Effector memory CD8-positive, alpha-beta T cell (primary cell): ENCODE measurements at places on chromosomes 7 and 10.

DNA sequence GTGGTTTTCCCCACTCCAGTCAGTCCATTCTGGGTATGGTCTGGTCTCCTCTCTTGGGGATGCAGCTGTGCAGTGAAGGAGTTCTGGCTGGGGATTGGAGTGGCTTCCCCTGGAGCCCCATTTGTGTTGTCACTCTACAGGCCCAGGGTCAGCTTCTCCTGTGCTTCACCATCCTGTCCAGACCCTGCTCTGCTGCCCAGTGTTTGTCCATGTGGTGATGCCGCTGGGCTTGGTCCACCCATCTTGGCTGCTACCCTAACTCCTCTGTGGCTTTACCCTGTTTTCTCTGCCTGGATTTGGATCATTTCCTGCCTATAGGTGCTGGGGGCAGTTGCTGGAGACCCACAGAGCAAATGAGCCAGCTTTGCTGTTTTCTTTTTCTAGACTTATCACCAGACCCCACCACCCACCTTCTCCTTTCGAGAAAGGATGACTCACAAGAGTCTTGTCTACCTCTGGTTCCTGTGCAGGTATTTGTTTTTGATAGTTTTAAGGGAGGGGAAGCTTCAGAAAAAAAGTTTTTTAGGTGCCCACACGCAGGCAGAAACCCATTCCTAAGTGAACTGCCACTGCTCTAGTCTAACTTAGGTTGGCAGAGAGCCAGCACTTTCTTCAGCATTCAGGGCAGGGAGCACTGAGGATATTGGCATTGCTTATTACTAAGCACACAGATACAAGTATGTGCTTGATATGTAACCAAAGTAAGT, 8.5 kb downstream of the ZDHHC16 start:
- no peak for DNase-seq

GRCh38 chr7:8628656-8629055, 195.2 kb downstream of the NXPH1 start:
- no peak for DNase-seq

- no peak for DNase-seq
Measured at GRCh38 chr10:94133239-94133638, 139.5 kb downstream of the PLCE1 start.

- no peak for DNase-seq
Measured at GRCh38 chr10:120827251-120827875, 23.8 kb upstream of the WDR11 start.

DNA sequence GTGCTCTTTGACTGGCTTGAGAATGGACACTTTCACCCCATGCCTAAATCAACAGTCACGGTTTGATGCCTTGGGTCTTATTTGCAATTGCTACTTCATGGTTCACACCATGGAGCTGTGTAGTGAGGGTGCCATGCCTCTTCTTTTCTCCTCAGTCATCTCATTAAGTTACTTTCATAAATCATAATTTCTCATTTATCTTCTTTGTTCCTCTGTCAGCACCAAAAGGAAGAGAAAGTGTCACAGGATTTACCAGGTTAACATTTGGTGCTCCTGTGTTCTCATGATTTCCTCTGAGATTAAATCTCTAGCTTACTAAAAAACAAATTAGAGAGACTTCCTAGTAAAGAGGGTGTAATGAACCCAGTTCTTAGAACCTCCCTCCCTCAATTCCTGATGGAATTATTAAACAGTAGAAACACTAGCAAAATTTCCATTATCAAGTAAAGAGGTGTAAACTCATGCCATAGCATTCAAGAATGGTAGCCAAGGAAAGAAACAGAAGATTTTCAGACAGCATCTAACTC, 75.7 kb downstream of the RAMP3 start:
- no peak for DNase-seq

- DNase-seq: no peak
Measured at GRCh38 chr7:140990193-140990962, 24.4 kb downstream of the MRPS33 start.

DNA sequence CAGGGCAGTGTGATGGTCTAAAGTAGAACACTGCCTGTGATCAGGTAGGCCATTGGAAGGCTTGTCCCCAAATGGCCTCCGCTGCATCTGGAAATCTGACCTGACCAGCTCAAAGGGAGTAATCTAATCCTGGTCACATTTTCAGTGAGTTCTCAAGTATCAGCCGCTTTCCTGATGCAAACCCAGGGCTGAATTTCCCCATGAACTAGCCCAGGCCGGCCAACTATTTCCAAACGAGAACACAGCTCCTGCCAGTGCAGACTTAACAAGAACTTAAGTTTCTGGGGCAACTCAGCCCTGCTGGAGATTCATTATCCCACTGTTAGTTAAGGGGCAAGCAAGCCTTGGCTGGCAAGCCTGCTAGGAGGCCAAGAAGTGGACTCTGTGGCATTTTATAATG, 59.6 kb upstream of the FAM180A start:
- DNase-seq: no peak
